ENCODE measurements at places on chromosomes 16 and 17. TPM values are rescaled to one million over a fixed set of nuclear protein-coding genes. Genes with fewer than 3 reads are reported as not detected.

DNA sequence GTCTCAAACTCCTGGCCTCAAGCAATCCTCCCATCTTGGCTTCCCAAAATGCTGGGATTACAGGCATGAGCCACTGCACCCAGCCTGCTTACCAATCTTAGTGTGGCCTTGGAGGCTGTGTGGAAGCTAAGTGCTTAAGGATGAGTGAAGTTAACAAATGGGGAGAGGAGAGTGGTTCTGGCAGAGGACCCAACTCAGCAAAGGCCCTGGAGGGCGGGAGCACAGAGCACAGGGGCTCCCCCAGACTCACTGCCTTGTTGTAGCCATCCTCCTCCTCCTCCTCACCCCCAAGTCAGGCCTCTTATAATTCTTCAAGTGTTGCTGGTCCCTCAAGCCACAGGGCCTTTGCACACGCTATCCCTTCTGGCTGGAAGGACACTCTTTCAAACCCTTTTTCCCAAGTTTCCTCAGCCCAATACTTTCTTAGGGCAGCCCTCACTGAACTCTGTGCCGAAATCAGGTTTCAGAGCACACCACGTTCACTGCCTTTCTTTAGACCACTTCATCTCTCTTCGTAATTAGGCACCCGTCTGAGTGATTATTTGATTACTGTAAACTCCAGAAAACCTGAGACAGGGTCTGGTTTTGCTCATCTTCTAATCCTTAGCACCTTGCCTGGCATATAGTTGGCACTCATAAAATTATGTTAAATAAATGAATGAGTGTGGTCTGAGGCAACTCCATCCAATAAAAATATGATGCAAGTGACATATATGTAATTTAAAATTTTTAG is 23.4 kb downstream of the NGFR start:
- no peak for DNase-seq

DNA sequence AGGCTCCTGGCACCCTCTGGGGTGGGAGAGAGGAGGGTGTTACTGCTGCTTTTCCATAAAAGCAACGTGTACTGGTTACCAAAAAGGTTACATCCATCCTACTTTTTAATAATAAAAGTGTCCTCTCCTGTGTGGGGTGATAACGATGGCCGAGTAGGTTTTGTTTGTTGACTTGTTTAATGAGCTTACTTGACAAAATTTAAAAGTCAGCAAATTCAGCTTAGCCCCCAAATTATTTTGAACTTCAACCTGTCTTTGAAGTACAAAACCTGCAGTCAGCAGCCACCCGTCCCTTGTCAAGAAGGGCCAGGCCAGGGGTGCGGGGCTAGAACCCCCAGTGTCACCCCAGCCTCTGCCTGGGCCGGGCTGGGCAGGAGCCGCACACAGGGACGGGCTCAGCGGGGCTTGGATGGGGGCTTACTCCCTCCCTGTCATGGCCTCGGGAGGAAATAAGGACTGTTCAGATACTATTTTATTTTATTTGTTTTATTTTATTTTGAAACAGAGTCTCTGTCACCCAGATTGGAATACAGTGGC is 103.9 kb upstream of the CHMP6 start:
- DNase-seq: no peak

Gene ITPRIPL2
- total RNA-seq: 142 TPM

DNA sequence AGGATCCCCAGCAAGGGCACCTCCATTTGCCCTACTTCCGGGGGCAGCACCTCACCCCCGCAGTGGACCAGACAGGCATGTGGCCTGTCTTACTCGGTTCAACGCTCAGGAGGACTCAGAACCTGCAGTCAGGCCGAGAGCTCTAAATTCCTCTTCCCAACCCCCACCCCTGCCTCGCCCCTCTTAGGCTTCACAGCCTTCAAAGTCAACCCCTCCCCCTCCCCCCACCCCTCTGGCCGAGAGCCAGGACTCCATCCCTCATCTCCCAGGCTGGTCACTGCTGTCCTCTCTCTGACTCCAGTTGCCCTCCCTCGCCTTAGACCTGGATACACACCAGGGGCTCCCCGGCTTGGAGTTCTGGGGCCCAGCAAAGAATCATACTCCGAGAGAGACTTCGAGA is 8.1 kb upstream of the HS3ST6 start:
- no peak for DNase-seq

- no peak for DNase-seq
Observed at GRCh38 chr17:48738424-48738802, 9.9 kb upstream of the HOXB13 start.

Gene ATP2A1
- total RNA-seq: 8.3 TPM

Gene TEKT1
- 0.50 TPM for total RNA-seq

DNA sequence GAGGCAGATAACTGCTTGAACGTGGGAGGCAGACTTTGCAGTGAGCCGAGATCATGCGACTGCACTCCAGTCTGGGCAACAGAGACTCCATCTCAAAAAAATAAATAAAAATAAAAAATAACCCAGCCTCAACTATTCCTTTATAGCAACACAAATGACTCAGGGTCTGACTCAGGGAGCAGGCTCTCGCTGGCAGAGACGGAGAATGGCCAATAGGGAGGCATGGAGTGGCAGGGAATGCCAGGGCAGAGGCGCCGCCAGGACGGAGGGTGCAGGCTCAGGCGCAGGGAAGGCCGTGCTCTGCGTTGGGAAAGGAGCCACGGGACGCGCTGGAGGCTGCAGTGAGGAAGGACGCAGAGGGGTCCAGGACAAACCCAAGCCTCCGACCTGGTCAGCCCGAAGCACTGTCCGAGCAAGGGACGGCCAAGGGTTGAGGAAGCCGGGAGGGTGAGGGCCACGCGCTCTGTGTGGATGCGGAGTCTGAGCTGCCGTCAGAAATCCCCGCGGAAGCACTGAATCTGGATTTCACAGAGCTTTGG is 40.3 kb downstream of the PKD1 start:
- DNase-seq: no peak

DNA sequence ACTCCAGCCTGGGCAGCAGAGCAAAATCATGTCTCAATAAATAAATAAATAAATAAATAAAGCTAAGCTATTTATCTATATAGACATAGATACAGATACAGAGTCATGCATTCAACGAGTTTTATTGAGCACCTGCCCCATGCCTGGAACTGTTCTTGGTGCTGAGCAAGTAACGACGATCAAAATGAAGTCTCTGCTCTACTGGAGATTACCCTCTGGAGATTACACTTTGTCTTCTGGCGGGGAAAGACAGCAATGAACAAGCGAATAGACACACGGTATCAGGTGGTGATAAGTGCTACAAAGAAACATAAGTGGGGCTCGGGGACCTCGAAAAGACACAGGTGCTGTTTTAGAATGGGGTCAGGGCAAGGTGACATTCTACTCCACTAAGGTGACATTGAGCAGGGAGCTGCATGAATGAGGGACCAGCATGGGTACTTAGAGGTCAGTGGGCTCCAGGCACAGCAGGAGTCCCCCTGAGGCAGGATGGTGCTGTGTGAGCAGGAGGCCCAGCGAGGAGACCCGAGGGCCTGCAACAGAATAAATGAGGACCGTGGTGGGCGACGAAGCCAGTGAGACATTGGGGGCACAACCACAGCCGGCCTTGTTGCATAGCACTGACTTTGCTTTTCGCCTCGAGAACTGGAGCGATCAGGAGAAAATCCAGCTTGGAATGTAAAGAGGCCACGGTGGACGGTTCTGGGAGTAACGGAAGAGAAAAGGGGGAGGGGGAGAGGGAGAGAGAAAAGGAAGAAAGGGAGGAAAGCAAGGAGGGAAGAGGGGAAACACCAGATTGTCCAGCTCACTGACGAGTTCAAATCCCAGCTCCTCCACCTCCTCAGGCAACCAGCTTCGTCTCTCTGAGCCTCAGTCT is 42.4 kb upstream of the MEAK7 start:
- no peak for DNase-seq

Gene CHP2
- not detected for total RNA-seq

Gene MFSD6L
- total RNA-seq: not detected

Gene CES1
- total RNA-seq: 141 TPM

Gene HOXB6
- 27.9 TPM for total RNA-seq

DNA sequence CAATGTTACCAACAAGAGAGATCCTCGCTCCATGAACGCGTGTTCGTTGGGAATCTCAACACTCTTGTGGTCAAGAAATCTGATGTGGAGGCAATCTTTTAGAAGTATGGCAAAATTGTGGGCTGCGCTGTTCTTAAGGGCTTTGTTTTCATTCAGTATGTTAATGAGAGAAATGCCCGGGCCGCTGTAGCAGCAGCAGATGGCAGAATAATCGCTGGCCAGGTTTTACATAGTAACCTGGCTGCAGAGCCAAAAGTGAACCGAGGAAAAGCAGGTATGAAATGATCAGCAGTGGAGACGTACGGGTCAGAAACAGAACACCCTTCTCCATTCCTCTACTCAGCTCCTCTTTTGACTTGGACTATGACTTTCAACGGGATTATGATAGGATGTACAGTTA is 13.3 kb downstream of the SOCS1 start:
- no peak for DNase-seq

GRCh38 chr16:22109258-22109898 is 17.0 kb downstream of the VWA3A start:
- DNase-seq: no peak

- DNase-seq: no peak
Observed at GRCh38 chr17:18919963-18920362, 32.0 kb upstream of the SLC5A10 start.

DNA sequence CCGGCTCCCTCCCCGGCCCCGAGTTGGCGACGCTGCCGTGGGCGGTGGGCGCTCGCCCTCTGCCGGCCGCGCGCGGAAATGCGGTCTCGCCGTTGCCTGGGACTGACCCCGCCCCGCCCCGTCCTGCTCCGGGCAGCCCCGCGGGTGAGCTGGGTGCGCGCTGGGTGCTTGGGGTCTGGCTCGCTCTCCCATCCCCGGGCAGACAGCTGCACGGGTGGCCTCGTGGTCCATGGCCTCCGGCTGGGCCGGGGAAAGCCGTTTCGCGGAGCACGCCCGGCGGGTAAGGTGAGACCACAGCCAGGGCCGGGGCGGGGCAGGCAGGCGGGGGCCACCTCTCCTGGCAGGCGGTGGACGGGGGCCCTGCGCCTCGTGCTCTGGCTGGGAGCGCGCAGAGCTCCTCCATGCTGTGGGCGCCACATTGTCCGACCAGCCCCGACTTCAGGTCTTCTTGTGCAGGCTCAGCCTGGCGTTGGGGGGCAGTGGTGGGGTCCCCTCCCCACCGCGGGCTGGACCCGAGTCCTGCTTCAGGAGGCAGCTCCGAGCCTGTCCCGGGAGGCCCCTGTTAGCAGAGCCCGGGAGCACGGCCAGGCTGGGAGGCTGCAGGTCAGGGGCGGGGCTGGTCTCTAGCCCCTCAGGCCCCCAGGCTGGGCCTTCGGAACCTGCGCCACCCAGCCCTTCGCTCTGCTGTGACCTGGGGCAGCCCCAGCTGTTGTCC is 7.0 kb upstream of the C1QTNF8 start:
- no peak for DNase-seq

DNA sequence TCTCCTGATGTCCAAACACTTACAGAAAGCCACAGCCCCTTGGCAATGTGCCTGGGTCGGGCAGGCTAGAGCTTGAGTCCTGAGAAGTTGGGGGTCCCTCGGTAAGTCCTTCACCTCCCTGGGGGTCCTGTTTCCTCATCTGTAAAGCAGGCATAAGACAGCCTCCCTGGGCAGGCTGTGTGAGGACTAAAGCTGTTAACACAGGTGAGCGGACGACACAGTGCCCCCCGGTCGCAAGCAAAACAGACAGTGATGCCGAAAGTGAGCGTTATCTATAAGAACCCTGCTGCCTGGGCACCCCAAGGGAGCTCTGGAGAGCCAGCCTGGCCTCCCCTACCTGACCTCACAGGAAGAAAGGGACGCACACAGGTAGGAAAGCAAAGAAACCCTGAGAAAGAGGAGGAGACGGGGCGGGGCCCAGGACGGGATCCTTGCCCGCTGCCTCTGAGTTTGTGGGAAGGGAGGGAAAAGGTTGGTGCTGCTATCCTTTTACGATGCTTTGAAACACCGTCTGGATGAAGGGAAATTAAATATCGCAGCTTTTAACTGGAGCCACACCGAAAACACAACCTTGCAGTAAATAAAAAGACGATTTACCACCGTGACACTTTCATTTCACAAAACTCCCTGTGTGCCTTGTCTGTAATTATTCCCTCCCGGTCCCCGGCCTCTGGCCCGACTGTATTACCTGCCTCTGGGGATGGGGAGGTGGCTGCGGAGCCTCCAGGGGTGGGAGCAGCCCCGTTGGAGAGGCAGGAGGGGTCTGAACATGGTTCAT is 67.1 kb downstream of the ENGASE start:
- no peak for DNase-seq

Gene NGFR
- not detected for total RNA-seq

DNA sequence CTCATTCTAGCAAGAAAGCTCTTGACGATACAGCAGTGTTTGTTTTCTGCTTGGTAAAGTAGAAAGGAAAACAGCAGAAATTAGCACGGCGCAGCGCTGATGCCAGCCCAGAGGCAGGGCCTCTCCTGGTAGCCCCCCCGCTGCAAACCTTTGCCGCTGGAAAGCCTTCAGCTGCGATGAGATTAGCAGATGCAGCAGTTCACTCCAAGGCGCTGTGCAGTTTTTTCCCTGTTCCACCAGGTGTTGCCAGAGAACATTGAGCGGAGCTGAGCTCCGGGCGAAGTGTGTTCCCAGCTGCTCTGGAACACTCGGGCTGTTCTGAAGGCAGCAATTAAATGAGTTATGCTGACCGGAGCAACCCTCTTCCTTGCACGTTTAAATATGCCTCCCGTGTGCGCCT is 72.5 kb downstream of the RBFOX1 start:
- peak; percentile 6 for DNase-seq

Gene SLC6A2
- 0.50 TPM for total RNA-seq

- no peak for DNase-seq
Observed at GRCh38 chr16:58196898-58197313, 1.0 kb downstream of the CSNK2A2 start.

Gene CRHR1
- total RNA-seq: not detected

DNA sequence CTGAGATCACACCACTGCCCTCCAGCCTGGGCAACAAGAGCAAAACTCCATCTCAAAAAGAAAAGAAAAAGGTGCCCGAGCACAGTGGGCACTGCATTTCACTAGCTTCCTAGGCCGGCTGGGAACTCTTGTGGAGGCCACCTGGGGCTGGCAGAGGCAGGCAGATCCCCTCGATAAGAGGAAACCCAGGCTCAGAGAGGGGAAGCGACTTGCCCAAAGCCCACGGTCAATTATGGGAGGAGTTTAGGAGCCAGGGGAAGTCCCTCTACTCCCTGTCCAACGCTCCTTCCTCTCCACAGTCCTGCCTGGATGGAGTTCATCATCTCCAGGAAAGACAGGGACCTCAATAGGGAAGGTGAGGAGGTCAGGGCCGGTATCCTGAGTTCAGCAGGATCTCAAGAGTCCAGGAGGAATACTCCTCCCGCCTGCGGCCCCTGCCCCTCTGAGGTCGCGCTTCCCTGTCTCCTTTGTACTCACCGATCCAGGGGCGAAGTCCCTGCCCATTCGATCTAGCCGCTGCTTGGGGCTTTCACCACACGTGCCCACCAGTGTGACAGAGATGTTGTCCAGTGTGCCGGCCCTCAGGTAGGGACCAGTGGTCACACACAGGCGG is 841 bp downstream of the ALOXE3 start:
- no peak for DNase-seq
